ENCODE measurements at places on chromosomes 12 and 14.

- no peak for DNase-seq
These were observed 38.9 kb downstream of the FOXN3 start for GRCh38 chr14:89378119-89378518.

DNA sequence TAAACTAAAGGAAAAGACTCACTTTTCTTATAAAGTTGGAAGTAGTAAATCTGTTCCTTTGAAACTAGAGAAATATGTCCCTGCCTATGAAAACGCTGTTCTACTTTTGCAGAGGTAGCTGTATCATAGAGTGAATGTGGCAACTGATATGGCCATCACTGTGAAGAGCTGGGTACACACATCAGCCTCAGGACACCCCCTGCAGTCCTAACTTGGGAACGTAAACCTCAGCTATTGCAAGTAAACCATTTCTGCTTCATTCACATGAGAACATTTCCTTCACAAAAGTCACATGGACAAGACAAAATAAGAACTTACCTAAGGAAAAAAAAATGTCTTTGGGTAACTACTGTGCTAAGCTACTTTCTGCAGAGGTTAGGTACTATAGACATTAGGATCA, 233.3 kb upstream of the PPFIA2 start:
- peak; percentile 21 for DNase-seq

GRCh38 chr14:101598159-101598558, 36.9 kb downstream of the DIO3 start:
- DNase-seq, result no peak

GRCh38 chr12:88398031-88398430, 182.2 kb downstream of the KITLG start:
- DNase-seq, result no peak

- no peak for DNase-seq
These were observed 52.4 kb upstream of the ESRRB start for GRCh38 chr14:76323331-76324050.

DNA sequence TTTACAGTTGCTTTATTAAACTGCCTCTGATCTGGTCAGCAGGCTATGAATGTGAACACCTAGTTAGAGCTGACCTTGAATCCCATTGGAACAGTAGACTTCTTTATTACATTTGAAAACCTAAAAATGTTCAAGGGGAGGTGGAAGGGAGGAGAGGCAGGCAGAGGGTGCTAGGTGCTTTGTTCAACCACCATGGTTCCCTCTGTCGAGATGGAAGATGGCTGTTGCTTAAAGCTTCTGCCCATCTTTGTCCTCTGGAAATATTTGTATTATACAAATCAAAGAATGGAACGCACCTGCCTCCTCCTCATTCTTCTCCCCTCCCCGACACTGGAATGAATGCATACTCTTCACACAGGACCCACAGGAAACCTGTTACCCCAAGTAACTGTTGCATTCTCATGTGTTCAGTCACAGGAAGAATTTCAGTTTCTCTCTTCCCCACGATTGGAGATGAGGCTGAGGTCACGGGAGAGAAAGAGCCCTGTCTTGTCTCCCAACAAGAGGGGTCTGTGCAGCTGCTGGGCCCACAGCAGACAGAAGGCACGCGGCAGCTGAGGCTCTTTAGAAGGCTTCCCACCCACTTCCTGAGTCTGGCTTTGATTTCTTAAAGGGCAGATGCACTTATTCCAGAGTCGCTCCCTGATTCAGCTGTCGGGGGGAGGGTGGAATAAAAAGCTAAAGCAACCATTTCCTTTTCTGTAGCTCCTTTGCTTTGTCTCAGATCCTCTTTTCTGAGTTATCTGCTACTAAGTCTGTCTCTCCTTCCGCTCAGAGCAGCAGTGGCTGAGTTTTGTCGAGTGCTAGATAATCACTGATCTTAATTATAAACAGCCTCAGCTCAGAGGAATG, 217.9 kb upstream of the BTG1 start:
- DNase-seq, result peak; percentile 52

GRCh38 chr14:30518867-30519560, 39.9 kb upstream of the G2E3 start:
- no peak for DNase-seq

DNA sequence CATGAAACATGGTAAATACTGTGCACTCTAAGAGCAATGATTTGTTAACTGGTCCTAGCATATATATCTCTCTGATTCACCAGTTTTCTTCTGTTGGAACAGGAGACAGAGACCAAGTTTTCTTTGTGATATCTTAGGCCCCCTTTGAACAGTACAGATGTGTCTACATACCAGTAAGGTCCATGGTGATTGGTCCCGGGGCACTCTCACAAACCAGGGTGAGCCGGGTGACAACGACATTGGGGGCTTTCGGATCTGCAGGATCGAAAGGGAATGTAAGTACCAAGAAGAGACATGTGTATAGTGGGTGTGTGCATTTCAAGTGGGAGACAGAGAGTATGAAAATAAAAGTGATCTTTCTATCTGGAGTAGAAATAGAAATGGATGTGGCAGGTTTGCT, 11.3 kb upstream of the ERP27 start:
- DNase-seq, result no peak

DNA sequence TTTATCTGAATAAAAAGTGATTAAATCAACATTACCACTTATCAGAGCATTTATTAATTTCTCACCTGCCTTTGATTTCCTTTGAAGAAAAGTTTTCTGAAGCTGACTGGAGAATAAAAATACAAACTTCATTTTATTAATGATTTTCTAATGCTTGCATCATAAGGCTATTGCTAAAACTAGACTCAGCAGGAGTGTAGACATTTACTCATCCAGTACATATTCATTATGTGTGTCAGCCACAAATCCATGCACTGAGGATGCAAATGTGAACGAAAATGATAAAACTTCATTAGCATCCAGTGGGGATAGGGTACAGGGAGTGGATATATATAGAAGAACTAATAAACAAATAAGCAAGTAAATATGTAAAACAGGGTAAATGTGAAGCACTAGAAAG, 74.6 kb downstream of the SLCO1B3 start:
- DNase-seq, result no peak

- no peak for DNase-seq
These were observed 18.1 kb upstream of the DUSP6 start for GRCh38 chr12:89370421-89370831.

- no peak for DNase-seq
These were observed 109.2 kb upstream of the SLCO1C1 start for GRCh38 chr12:20585913-20586312.

- DNase-seq, result no peak
These were observed 116.2 kb downstream of the DIP2B start for GRCh38 chr12:50620978-50621360.

DNA sequence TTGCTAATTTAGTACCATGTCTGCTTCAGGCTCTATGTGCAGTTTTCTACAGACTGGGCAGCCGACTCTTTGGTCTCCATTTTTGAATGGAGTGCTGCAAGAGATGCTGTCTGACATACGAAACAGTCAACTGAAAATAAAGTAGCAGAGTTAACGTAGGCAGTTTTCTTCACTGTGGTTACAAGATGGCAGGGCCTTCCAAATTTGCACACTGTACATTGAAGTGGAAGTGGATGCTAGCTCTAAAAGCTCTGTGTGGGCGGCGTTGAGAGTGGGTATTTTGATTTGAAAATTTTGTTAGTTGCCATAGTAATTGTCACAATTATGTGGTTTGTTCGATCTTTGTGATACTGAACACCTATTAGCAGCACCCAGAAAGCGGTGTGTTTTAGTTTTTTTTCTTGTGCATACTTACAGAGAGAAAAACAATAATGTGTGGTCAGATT, 154.9 kb upstream of the ATP2B1 start:
- DNase-seq, result peak; percentile 92
